ENCODE measurements at places on chromosomes 7 and 10. TPM values are rescaled to one million over a fixed set of nuclear protein-coding genes. Genes with fewer than 3 reads are reported as not detected.

- no peak for DNase-seq
Measured at GRCh38 chr10:42690449-42691360, 52.3 kb upstream of the ZNF33B start.

- no peak for DNase-seq
Measured at GRCh38 chr7:138658889-138659288, 42.3 kb downstream of the SVOPL start.

The PCLO gene
- not detected for total RNA-seq

DNA sequence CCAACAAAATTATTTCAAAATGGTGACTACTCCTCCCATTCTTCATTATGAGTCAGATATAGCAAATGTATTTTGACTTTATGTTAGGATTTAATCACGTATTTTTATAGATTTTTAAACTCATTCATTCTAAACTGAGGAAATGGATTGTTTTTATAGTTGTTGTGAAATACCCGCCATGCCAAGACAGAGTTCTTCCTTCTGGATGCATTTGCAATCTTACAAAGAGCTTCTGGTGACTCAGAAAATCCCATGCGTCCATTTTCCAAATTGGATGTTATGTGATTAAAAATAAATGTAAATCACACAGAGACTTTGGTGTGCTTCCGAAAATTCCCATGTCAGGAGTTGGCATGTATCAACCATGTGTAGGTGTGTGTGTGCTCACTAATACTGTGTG is 179.3 kb downstream of the TRIL start:
- no peak for DNase-seq

GRCh38 chr7:21867226-21867625 is 78.5 kb downstream of the CDCA7L start:
- no peak for DNase-seq

The HMX2 gene
- not detected for total RNA-seq

The GDF10 gene
- 0.27 TPM for total RNA-seq

The VIPR2 gene
- total RNA-seq = 0.70 TPM
